ENCODE measurements at places on chromosomes 5 and 9.

GRCh38 chr5:108361771-108362170, 20.1 kb downstream of the FBXL17 start:
- H3K27ac ChIP-seq, result no peak overlapping the region
- H3K4me3 ChIP-seq, result no peak overlapping the region
- H3K27me3 ChIP-seq, result no peaks in the 10 kb centered on the region
- no peaks in the 10 kb centered on the region for H3K4me1 ChIP-seq

GRCh38 chr5:17878541-17878940, 244.3 kb downstream of the TAF11L14 start:
- H3K36me3 ChIP-seq, result no peaks in the 10 kb centered on the region
- no peak overlapping the region for H3K4me3 ChIP-seq
- no peaks in the 10 kb centered on the region for H3K4me1 ChIP-seq
- H3K27ac ChIP-seq, result no peak overlapping the region
- DNase-seq, result no peak
- H3K27me3 ChIP-seq, result no peaks in the 10 kb centered on the region

DNA sequence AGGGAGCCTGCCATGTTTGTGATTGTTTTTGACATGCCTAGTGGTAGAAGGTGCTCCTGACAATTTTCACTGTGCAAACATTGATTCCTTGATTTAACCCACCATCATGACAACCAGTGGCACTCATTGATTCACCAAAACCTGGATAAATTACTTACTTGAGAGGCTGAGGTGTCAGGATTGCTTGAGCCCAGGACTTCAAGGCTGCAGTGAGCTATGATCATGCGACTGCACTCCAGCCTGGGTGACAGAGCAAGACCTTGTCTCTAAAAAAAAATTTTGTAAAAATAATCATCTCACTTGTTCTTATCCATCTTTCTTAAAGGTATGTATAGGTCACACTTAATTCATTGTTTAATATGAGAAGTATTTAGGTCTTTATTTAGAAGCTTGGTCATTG, 401.3 kb downstream of the ARRDC3 start:
- H3K36me3 ChIP-seq, result no peaks in the 10 kb centered on the region
- H3K4me1 ChIP-seq, result peaks cover 4% of the 10 kb centered on the region
- H3K27ac ChIP-seq, result no peak overlapping the region
- DNase-seq, result no peak
- H3K4me3 ChIP-seq, result no peak overlapping the region
- no peaks in the 10 kb centered on the region for H3K27me3 ChIP-seq

- peak overlapping the region; percentile 61 for H3K27ac ChIP-seq
- no peak overlapping the region for H3K4me3 ChIP-seq
- peaks cover 23% of the 10 kb centered on the region for H3K4me1 ChIP-seq
- no peak for DNase-seq
Measured at GRCh38 chr9:33315371-33315770, 25.1 kb downstream of the NFX1 start.

DNA sequence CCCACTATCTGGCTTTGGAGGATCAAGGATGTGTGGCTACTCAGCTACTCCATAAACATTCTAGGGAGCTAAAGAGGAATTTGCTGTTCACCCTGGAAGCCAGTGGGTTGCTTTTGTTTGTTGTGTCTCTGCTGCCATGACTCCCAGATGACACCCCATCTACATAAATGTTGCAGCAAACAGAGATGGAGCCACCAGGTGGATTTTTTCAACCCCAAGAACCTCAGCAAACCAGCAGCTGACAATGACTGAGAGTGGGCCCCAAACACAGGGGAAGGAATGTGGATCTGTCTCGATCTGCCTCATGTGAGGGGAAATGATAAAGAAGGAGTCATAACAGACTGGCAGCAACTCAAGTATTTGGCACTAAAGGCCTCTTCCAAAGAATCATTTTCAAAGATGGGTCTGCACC, 132.7 kb upstream of the TNC start:
- peaks cover 1% of the 10 kb centered on the region for H3K27me3 ChIP-seq
- DNase-seq, result no peak

- H3K4me1 ChIP-seq, result peaks cover 53% of the 10 kb centered on the region
- no peaks in the 10 kb centered on the region for H3K27me3 ChIP-seq
- peak overlapping the region; percentile 56 for H3K27ac ChIP-seq
- H3K4me3 ChIP-seq, result no peak overlapping the region
- no peak for DNase-seq
Measured at GRCh38 chr5:154783774-154784460, 28.7 kb downstream of the LARP1 start.

GRCh38 chr5:112935675-112936074, 13.6 kb upstream of the REEP5 start:
- H3K27me3 ChIP-seq, result no peaks in the 10 kb centered on the region
- H3K4me1 ChIP-seq, result peaks cover 18% of the 10 kb centered on the region
- H3K4me3 ChIP-seq, result no peak overlapping the region
- no peak for DNase-seq

DNA sequence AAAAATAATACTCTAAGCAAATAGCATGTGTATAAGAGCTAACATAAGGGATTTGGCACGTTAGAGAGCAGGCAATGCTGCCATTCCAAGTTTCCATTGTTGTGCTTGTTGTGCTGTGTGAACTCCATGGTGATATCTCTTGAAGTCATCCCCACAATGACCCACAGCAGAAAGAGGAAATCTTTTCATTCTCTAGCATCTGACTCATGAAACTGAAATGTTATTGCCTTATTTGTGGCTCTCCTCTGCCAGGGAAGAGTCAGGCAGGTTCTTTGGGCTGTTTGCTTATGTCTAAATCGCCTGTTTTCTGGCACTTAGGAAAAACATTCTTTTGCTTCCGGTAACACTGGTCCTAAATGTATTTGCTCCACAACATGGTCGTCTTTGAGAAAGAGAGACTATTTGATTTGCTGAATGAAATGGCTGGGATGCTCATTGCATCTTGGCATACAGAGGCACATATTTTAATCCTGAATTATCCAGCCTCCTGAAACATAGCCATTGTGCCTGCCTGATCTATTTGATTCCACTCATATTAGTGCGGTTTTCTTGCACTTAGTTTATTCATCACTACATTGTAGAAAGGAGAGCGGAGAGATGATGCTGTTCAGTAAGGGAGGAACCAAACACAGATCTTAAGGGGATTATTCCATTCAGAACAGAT, 188.8 kb downstream of the CSNK1G3 start:
- no peaks in the 10 kb centered on the region for H3K4me1 ChIP-seq
- H3K27me3 ChIP-seq, result no peaks in the 10 kb centered on the region
- DNase-seq, result no peak
- no peak overlapping the region for H3K4me3 ChIP-seq
- no peak overlapping the region for H3K27ac ChIP-seq

DNA sequence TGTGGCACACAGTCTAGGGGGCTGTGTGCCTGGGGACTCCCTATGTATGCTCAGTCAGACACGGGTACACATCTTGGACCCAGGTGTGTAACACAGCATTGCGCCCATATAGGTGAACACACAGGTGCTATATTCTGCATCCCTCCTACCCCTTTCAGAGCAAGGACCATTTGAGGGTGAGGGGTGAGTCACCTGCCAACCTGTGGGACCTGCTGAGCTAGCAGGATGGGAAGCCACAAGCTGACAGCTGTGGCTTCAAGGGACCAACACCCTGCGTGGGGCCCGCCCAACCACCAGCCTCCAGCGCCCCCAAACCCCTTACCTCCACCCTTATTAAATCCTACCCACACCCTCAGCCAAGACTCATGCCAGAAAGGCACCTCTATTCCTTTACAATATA, 14.6 kb upstream of the AQP7 start:
- no peaks in the 10 kb centered on the region for H3K36me3 ChIP-seq
- H3K4me1 ChIP-seq, result peaks cover 34% of the 10 kb centered on the region
- H3K27me3 ChIP-seq, result peaks cover 4% of the 10 kb centered on the region
- no peak for DNase-seq
- H3K4me3 ChIP-seq, result no peak overlapping the region

- DNase-seq, result no peak
- H3K27ac ChIP-seq, result peak overlapping the region; percentile 41
- peaks cover 8% of the 10 kb centered on the region for H3K4me1 ChIP-seq
- no peak overlapping the region for H3K4me3 ChIP-seq
Measured at GRCh38 chr9:1469996-1470395, 419.8 kb downstream of the DMRT2 start.

DNA sequence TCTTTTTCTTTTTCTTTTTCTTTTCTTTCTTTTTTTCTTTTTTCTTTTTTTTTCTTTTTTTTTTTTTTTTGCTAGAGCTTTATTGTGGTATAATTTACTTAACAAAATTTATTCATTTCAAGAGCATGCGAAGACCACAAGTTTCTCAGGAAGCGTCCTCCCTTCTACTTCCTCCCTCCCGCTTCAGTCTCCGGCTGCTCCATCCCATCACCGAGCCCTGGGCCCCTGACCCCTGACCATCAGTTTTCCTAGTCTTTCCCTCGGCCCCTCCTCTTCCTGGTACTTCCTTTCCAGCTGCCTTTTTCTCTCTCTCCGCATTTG, 34.7 kb downstream of the C9orf152 start:
- H3K36me3 ChIP-seq, result peaks cover 56% of the 10 kb centered on the region
- peak overlapping the region; percentile 54 for H3K27ac ChIP-seq
- peaks cover 46% of the 10 kb centered on the region for H3K4me1 ChIP-seq
- DNase-seq, result no peak

- no peaks in the 10 kb centered on the region for H3K4me1 ChIP-seq
- no peaks in the 10 kb centered on the region for H3K36me3 ChIP-seq
- H3K27ac ChIP-seq, result no peak overlapping the region
- H3K27me3 ChIP-seq, result no peaks in the 10 kb centered on the region
- no peak for DNase-seq
Measured at GRCh38 chr5:175394601-175395000, 49.4 kb downstream of the DRD1 start.

- H3K27ac ChIP-seq, result no peak overlapping the region
- no peaks in the 10 kb centered on the region for H3K36me3 ChIP-seq
- DNase-seq, result no peak
- no peak overlapping the region for H3K4me3 ChIP-seq
- H3K27me3 ChIP-seq, result no peaks in the 10 kb centered on the region
Measured at GRCh38 chr5:128703322-128703721, 165.3 kb upstream of the FBN2 start.

- H3K36me3 ChIP-seq, result peaks cover 18% of the 10 kb centered on the region
- H3K27ac ChIP-seq, result no peak overlapping the region
- no peak for DNase-seq
- no peak overlapping the region for H3K4me3 ChIP-seq
- no peaks in the 10 kb centered on the region for H3K27me3 ChIP-seq
Measured at GRCh38 chr9:134029248-134030226, 4.3 kb downstream of the BRD3OS start.

DNA sequence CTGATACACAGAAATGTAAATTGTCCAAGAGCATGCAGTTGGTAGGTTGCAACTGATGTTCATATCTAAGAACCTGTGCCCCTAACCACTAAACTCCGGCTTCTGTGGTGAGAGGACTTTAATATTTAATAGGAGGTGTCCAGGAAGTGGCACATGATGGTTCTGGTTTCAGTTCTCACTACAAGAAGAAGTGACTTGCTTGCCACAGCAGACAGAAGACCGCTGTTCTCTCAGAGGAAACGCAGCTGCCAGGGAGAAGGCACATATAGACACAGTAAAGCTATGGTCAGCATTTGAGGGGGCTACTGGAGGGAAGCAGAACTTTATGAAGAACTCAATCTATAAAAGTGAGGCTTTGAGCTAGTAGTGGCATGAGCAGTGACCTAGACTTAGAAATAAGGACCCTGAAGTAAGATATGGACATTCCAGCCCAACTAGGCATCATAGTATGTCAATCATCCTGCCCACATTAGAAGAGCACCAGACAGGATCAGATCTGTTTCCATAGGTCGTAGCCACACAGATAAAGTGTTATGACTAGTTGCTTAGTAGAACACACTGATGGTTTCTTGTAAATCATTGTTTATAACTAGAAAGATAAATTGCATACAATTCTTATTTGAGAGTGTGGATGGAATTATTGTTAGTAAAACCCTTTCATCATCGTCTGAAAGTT, 36.4 kb upstream of the DAB2 start:
- H3K4me3 ChIP-seq, result no peak overlapping the region
- H3K27ac ChIP-seq, result no peak overlapping the region
- no peaks in the 10 kb centered on the region for H3K36me3 ChIP-seq
- H3K27me3 ChIP-seq, result peaks cover 20% of the 10 kb centered on the region
- no peaks in the 10 kb centered on the region for H3K4me1 ChIP-seq

GRCh38 chr9:126684965-126685465, 71.3 kb downstream of the LMX1B start:
- H3K27ac ChIP-seq, result no peak overlapping the region
- no peak overlapping the region for H3K4me3 ChIP-seq
- peaks cover 59% of the 10 kb centered on the region for H3K27me3 ChIP-seq
- no peak for DNase-seq
- no peaks in the 10 kb centered on the region for H3K36me3 ChIP-seq

- H3K4me3 ChIP-seq, result no peak overlapping the region
- no peaks in the 10 kb centered on the region for H3K4me1 ChIP-seq
- no peaks in the 10 kb centered on the region for H3K36me3 ChIP-seq
- no peak for DNase-seq
- H3K27ac ChIP-seq, result no peak overlapping the region
Measured at GRCh38 chr5:104139840-104140239, 577.3 kb upstream of the NUDT12 start.

- no peak overlapping the region for H3K4me3 ChIP-seq
- peaks cover 4% of the 10 kb centered on the region for H3K4me1 ChIP-seq
- no peak overlapping the region for H3K27ac ChIP-seq
Measured at GRCh38 chr5:65050140-65050539, 281.4 kb downstream of the CWC27 start.

DNA sequence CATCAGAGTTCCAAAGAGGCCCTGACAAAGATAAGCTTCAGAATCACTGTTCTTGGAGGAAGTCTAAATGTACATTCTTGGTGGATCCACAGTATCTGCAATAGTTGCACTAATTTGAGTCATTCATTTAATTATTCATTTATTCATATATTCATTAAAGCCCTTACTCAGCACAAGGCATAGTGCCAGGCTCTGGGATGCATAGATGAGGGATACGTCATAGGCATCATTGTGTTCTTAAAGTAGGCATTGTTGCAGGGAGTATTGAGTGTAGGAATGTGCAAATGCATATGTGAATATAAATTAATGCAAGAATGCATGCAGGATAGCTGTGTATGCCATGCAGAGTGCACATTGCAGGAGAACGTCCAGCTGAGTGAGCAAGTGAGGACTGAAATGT, 100.7 kb downstream of the DRD1 start:
- H3K36me3 ChIP-seq, result no peaks in the 10 kb centered on the region
- H3K4me1 ChIP-seq, result no peaks in the 10 kb centered on the region
- no peak overlapping the region for H3K27ac ChIP-seq
- no peak for DNase-seq
- no peak overlapping the region for H3K4me3 ChIP-seq
- no peaks in the 10 kb centered on the region for H3K27me3 ChIP-seq

DNA sequence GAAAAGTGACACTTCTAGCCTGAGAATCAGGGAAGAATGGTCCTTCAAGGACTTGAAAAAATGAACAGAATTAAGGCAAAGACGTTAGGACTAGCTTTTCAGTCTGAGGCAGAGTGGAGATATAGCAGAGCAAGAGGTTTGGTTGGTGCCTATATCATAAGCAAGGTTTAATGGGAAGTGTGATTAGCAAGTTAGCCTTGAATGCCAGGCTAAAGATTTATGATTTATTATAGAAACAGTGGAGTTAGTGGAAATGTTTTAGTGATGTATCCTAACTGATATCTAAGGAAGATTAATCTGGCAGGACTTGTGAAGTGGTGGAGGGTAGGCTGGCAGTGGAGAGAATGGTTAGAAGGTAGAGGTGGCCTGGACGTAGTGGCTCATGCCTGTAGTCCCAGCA, 7.0 kb downstream of the F2RL2 start:
- H3K4me3 ChIP-seq, result no peak overlapping the region
- peaks cover 2% of the 10 kb centered on the region for H3K4me1 ChIP-seq
- no peaks in the 10 kb centered on the region for H3K27me3 ChIP-seq
- no peak overlapping the region for H3K27ac ChIP-seq
- peaks cover 26% of the 10 kb centered on the region for H3K36me3 ChIP-seq

Data from activated T-helper 2 cell treated with anti-CD3 and anti-CD28 coated beads, Interferon-gamma antibody, Interleukin-2, Interleukin-4, amounts not matched to agents 10 μg/mL and 5 μg/mL and 100 μg/mL, durations not matched to agents 14 hours and 24 hours and 36 hours (primary cell).